ENCODE measurements at places on chromosomes 16 and 17.

DNA sequence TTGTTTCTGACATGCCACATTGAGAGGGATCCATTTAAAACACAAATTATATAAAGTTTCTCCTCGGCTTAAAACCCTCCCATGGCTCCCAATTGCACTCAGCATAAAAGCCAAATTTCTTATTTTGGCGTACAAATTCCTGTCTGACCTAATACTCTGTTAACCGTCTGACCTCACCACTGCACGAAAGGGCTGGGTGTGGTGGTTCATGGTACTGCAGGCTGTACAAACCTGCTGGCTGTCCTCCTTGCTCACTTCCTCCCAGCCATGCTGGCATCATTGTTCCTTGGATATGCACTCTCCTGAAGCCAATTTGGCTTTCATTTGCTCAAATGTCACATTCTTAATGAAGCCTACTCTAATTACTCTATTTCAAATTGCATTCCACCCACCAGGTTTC lies 301.6 kb upstream of the C16orf82 start:
- DNase-seq = no peak

- DNase-seq = no peak
Observed at GRCh38 chr17:8856869-8857575, 10.5 kb downstream of the PIK3R6 start.

- DNase-seq = no peak
Observed at GRCh38 chr17:59719526-59719925, 12.1 kb downstream of the VMP1 start.

DNA sequence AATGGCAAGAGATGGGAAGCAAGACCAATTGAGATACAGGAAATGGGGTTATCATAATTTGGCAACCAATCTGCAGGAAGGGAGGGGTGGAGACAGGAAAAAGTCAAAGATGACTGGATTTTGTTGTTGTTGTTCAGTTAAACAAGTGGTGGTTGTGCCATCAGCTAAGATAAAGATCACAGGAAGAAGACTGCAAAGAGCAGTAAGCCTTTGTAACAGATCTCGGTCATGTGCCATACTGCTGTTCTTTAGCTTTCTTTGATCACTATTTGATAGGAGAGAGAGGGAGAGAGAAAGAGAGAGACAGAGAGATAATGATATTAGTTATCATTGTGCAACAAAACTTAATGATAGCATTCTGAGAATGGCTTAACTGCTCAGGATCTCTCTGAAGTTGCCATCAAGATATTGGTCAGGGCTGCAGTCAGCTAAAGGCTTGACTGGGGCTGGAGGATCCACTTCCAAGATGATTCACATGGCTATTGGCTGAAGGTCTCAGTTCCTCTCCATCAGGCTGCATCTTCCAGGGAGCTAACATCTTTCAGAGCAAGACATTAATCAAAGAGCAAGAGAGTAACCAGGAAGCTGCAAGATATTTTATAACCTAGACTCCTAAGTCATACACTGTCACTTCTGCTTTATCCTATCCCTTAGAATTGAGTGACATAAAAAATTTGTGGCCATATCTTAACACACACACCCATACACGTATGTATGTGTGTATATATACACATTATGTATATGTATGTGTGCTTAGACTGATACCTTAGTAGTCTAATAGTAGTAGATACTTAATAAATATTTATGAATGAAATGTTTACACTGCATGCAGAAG lies 405.0 kb downstream of the SHISA9 start:
- no peak for DNase-seq

GRCh38 chr17:73693071-73693470 lies 48.8 kb upstream of the SDK2 start:
- DNase-seq = no peak

- peak; percentile 4 for DNase-seq
Observed at GRCh38 chr17:58309918-58310259, 18.7 kb downstream of the TSPOAP1 start.
